ENCODE measurements at places on chromosomes 7 and 10.

DNA sequence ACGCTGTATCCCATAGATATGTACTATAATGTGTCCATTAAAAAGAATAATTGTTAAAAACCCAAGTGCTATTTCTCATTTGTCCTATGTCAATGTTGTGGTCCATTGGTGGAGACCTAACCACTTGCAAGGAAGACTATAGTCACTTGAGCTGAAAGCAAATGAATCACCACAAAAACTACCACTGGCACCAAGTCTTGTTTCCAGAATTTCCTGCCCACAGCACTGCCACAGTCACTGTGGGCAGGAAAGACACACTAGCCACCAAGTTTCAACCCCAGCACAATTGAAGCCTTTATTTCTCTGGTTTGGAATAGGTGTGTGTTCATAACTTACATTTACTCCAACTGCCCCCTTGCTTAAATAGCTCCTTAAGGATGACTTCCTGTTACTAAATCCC is 12.4 kb downstream of the DIP2C start:
- no peak for DNase-seq

GRCh38 chr7:34982371-34983019 is 54.8 kb downstream of the DPY19L1 start:
- no peak for DNase-seq

DNA sequence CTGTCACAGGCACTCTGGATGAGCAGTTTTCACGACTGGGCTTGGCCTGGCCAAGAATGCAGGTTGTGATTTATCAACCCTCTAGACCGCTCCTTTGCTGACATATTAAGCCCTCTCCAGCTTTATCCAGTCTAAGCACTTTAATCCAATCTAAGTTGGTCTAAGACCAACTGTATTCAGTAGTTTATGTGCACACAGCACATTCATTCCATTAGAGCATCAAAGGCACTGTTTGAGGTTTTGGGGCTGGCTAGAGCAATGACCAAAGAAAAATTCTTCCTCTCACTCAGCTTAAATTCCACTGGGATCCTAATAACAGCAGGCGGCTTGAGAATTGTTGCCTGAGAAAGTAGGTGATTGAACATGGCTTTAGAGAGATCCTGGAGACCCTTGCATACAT is 176.0 kb upstream of the INSYN2A start:
- no peak for DNase-seq

GRCh38 chr7:55532150-55532917 is 40.0 kb downstream of the VOPP1 start:
- no peak for DNase-seq

- DNase-seq = no peak
These were observed 201.5 kb upstream of the GPR26 start for GRCh38 chr10:123464430-123465323.

- no peak for DNase-seq
These were observed 1.9 kb upstream of the ITPRIP start for GRCh38 chr10:104340111-104340526.

- no peak for DNase-seq
These were observed 156.4 kb upstream of the KLF14 start for GRCh38 chr7:130890176-130891020.

GRCh38 chr7:28130277-28130676 is 50.3 kb downstream of the JAZF1 start:
- no peak for DNase-seq

DNA sequence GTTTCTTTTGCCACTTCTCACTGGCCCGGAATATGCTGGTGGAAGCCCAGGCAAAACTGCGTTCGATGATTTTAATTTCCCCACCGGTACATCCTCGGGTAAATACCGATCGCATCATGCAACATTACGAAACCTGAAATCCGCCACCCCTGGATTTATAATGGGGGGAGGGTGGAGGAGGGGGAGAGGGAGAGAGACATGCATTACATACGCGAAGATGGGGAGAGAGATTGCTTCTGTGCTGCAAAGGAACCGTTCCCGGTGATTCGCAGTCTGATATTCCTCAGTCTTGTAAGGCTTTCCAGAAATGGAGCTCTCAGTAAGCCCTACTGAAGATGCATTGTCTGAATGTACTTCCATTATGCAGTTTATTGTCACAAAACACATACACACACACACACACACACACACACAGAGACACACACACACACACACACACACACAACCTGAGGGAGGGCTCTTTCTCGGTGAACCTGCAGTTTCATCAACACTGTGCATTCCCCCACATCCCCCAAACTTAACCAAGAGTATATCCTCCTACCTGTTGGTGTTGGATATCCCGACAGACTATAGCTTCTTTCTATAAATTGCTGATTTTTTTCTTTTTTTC is 741 bp downstream of the GPR85 start:
- DNase-seq = no peak

GRCh38 chr7:95011995-95012394 is 104.6 kb downstream of the PPP1R9A start:
- no peak for DNase-seq

GRCh38 chr7:90222811-90223725 is 11.5 kb downstream of the STEAP2 start:
- DNase-seq = no peak

DNA sequence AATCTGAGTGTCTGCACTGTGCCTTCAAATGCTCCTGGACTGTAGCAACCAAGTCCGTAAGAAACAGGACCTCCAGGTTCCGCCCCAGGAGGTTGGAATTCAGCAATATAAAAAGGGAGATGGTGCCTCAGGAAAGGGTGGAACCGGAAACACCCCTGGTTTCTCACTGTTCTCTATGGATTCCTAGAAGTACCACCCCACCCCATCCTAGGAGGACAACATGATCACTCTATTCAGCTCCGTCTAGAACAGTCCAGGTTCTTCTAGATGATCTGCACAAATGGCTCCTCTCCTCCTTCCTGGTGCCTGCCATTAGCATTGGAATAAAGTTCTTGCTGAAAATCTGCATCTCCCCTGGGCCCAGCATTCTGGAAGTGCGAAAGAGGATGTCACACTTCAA is 7.6 kb upstream of the ZNF12 start:
- DNase-seq = no peak

DNA sequence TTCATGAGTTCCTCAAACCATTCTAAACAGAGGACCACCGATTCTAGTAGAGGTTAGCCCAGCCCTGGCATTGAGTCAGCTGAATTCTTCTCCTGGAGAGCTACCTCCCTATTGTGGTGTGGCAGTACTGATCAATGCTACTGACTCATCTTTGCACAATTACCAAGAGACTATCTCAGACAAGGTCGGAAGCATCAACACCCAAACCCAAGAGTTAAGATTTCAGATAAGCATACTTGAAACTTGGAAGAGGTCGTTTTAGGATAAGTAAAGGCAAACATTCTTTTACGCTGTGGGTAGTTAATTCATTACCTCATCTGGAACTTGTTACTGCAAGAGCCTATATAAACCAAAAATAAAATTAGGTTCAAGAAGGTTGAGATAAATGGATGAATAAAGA is 154.6 kb upstream of the NRBF2 start:
- no peak for DNase-seq

DNA sequence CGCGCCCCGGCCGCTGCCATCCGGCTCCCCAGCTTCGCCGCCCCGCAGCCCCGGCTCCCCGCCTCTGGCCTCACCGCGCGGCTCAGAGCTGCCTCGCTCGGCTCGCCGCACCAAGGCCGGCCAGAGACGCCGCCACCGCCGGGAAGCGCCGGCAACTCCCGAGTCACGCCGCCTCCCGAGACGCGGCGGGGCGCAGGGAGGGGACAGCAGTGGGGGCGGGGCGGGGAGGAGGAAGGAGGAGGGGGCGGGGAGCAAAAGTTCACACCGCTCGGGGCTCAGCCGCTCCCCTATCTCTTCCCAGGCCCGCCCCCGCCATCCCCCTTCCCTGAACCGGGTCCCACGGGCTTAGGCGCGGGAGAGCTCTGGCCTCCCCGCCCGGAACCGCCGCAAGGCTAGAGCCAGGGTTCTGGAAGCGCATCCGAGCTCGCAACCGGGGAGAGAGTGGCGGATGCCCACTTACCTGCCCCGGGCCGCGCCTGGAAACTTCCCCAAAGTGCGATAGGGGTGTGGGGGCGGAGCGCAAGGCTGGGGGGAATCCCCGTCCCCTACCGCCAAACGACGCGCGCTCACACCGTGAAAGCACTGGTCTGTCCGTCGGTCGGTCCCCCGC is 1.0 kb downstream of the CHST15 start:
- DNase-seq = no peak

- no peak for DNase-seq
These were observed 47.7 kb upstream of the MGAM2 start for GRCh38 chr7:142063551-142064442.

- DNase-seq = no peak
These were observed 870 bp downstream of the FZD1 start for GRCh38 chr7:91264924-91265681.
